ENCODE measurements at places on chromosomes 2 and 18. TPM values are rescaled to one million over a fixed set of nuclear protein-coding genes. Genes with fewer than 3 reads are reported as not detected.

DNA sequence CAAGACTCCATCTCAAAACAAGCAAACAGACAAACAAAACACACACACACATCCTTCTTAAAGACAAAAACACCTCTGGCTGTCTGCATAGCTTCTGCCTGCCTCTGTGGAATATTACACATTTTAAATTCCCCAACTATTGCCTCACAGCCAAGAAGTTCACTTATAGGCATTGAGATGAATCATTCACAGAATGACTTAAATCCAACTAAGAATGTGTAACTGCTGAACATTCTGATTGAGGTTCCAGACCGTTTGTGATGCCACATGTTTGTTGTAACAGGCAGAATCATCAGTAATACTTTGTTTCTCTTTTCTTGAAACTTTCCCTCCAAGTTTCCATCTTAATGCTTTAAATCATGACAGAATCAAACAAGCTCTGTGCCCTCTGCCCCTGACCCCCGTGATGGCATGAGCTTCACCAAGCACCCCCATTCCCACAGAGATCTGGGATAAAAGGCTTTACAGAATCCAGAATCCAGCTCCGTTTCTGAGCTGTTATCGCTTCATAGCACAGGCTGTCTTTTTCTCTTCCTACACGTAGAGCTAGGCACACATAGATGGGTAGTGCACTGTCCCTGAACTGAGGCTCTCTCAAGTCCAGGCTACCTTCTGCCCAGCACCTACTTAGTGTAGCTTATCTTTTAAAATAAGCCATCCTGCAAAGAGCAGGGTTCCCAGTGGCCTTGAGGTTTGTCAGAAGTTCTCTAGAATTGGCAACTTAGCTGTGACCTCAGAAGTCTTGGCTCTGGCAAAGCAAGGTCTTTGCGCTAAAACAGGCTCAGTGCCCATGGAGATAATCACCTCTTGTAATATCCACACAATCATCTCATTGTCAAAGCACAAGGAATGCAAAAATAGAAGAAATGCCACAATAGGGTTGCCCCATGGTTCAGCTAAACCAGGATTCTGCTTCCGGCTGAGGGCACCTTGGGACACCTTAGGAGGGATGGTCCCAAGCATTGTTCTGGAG is 32.9 kb downstream of the EPAS1 start:
- no peak for DNase-seq

Gene CCBE1
- total RNA-seq = under 0.01 TPM

Gene TMEM200C
- total RNA-seq = not detected

DNA sequence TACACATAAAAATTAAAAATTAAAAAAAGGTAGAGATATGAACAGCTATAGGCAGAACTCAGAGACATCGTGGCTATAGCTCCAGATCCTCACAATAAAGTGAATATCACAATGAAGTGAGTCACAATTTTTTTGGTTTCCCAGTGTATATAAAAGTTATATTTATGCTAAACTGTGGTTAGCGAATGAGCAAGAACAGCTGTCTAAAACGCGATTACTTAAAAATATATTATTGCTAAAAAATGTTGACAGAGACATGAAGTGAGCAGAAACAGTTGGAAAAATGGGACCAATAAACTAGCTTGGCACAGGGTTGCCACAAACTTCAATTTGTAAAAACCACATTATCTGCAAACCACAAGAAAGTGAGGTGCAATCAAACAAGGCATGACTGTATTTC is 551.7 kb upstream of the NETO1 start:
- no peak for DNase-seq

DNA sequence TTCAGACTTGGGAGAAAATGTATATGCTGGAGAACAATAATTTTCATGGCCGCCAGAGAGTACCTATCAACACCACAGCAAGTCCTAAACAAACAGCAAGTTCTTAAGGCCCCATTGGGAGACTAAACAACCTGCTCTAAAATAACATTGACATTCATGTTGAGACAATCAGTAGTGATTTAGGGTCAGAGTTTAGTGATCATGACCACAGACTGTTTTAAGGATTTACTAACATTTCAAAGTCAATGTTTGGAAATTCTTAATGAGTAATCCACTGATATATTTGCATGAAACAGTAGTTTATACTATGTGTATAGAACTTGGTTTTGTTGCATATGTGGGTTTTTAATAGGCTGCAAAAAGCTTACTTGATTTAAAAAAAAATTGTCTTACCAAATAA is 34.7 kb downstream of the RASGRP3 start:
- no peak for DNase-seq

DNA sequence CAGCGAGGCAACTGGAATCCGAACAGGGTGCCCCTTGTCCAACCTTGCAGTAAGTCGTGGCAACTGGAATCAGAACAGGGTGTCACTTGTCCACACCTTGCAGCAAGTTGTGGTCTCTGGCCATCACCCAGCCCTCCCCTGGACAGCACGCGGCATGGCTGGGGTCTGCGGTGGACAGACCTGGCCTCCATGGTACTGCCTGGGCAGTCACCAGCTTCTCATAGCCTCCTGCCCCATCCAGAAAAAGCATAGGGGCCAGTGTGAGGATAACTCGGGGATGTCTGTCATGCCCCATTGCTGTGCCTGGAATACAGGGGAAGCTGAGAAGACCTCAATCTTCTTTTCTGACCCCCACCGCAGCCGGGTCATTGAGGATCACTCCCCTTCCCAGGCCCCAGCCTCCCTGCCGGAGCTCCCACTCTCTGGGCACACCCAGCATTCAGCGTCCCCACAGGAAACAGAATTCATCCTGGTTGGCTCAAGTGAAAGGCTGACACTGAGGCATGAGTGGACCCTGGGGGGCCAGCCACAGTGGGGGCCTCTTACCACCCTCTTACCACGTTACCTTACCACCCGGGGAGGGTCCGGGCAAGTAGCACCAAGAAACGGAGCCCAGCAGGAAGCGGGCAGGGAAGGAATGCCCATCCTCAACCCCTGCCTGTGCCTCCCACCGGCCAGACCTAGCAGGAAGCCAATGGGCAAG is 68.0 kb upstream of the RAB6C start:
- DNase-seq = no peak

Gene TCF23
- total RNA-seq = not detected

DNA sequence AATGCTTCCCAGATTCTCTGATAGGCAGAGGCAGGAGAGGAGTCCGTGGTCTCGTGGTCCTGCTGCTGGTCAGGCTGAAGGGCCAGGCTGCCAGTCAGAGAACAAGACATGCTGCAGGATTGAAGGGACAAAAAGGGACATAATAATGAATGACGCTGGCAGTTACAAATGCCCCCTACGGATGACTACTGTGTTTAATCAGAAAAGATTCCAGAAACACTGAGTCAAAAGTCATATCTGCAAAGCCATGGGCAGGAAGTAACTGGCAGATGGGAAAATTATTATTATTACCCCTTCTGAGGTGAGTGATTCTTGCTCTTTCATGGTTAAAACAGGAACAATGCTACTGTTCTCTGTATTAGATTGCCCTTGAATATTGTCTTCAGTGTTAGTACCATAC is 19.0 kb downstream of the LCT start:
- no peak for DNase-seq

Gene FAHD2A
- total RNA-seq = 40.1 TPM
